ENCODE measurements at places on chromosomes 6 and 20.

DNA sequence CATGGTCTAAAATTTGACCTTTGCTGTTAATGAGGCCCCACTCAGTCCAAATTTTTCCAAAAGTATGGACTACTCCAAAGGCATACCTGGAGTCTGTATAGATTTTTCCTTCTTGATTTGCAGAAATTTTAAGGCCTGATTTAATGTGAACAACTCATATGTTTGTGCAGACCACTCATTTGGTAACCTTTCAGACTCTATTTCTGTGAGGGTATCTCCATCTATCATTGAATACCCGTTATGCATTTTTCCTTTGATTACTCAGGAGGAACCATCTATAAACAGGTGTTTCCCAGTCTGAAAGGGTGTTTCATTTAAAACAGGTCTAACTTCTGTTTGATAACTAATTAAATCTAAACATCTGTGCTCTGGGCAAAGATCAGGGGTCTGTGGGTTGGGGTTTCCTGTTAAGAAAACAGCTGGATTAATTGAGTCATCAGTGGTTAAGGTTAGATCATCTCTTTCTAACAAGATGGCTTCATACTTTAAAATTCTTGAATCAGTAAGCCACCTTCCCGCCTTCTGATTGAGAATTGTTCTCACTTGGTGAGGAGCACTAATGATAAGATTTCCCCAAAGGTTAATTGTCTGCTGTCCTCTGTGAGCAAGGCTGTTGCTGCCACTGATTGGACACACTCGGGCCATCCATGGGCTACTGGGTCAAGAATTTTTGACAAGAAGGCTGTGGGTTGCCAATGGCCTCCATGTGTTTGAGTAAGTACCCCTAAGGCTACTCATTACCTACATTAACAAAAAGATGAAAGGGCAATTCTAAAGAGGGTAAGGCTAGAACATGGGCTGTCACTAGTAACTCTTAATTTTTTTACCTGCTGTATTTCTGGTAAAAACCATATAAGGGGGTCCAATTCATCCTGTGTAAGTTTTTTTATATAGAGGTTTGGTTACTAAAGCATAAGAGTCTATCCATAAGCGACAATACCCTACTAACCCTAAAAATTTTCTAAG is 24.1 kb downstream of the HLA-B start:
- no peak for DNase-seq

DNA sequence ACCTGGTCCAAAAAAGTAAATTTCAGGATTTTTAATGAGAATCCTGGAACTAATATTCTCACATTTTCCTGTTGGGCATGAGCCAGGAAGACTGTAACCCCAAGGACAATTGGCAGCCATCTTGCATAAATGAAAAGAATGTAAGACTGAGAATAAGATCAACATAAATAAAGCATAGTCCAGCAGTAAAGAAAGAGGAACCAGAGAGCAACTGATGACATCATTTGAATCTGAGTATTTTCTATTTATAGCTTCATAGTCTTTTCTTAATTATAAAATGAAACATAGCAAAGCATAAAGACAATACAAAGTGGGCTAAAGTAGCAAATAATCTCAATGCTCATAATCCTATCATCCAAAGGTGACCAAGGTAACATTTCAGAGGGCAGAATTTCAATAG is 26.6 kb upstream of the FBXL4 start:
- DNase-seq: no peak

GRCh38 chr6:139416146-139416545 is 41.7 kb upstream of the CITED2 start:
- no peak for DNase-seq

DNA sequence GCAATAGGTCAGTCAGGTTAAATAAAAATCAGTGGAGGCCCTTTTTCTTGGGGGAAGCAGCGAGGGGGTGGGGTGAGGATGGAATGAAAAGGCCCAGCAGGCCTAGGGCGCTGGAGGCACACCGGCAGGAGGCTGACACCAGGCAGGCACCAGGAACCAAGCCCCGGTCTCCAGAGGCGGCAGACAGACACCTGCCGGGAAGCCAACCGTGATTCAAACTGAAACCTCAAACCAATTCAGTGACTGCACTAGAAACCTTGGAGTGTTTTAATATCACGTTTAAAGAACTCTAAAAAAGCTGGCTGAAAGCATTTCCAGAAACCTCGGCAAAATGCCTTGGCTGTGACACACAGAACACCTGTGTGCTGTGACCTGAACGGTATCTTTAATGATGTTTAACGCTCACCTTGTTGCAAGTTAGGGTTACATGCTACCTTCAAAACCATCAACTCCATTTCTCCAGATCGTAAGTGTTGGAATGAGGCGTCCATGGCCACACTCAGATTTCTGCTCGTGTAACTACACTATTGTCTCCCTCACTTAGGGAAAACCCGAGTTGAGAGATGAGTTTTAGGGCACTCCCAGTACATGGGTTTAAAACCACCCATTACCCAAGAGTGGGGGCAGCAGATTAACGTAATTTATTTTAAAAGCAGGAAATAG is 27.2 kb downstream of the DIDO1 start:
- no peak for DNase-seq

DNA sequence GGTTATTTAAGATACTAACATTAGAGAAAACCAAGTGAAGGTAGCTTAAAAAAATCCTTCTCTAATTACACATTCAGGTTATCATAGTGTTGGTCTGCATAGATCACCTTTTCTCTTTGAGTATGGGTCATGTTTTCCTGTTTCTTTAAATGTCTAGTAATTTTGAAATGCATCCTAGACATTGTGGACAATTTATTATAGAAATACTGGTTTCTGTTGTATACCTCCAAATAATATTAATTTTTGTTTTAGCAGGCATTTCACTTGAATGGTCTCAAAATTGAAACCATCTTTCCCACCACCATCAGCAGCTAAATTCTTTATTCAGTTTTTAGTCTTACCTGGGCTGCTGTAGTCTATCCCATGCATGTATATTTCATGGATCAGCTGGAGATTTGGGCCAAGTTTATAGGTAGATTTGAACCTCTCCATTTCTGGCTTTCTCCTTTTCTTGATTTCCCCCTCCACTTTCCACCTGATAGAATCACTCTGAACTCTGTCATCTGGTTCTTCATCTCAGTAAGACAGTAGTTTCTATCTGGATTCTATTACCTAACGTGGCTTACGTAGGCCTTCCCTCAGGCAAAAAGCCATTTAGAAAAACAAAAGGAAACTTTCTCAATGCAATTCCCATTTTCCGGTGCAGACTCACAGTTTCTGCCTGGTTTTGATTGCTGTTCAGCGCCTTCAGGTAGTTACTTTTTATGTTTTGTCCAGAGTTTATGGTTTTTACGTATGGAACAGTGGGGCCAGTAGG is 52.3 kb downstream of the ZFAND3 start:
- no peak for DNase-seq

DNA sequence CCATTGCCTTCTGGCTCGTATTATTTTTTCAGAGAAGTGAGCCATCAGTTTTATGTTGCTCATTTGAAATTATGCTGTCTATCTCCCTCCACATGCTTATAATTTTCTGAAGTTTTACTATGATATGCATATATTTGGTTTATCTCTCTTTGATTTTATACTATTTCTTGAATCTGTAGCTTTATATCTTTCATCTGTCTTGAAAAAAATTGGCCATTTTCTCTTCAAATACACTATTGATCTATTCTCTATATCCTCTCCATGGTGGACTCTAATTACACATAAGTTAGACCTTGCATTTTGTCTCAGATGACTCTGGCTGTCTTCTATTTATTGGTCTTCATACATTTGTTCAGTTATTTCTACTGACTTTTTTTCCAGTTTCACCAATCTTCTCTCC is 13.7 kb upstream of the COL19A1 start:
- DNase-seq: no peak

GRCh38 chr20:35669681-35670080 is 5.0 kb upstream of the CPNE1 start:
- no peak for DNase-seq

GRCh38 chr6:84243240-84243639 is 15.8 kb upstream of the CEP162 start:
- no peak for DNase-seq

DNA sequence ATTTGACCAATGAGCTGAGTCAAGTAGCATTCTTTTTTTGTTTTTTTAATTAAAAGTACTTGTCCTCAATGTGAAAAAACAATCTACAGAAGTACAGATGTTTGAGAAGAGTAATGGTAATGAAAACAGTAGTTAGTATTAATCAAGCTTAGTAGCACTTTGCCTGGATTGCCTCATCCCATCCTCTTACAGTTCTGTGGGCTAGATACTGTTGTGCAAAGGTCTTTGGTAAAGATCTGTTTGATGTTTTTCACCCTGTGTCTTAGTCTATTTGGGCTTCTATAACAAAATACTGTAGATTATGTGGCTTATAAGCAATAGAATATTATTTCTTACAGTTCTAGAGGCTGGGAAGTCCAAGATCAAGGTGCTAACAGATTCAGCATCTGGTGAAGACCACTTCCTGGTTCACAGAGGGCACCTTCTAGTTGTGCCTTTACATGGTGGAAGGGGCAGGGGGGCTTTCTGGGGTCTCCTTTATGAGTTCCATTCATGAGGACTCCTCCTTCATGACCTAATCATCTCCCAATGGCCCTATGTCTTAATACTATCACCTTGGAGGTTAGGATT is 84.3 kb downstream of the SHLD1 start:
- DNase-seq: no peak

DNA sequence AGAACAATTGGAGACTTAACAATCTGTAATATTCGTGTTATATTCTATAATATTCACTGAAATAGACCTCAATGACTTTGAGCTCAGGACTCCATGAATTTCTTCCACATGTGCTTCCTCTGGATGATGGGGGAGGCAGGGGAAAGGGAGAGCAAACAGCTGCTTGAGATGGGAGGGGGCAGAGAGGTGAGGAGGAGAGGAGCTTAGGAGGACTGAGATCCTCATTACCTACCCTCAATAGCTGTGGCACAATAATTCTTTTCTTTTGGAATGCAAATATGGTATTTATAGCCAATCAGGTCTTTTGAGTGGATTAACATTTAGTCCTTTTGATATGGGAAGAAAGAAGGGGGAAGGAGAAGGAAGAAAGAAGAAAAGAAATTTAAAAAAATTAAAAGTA is 64.1 kb upstream of the ZNF217 start:
- DNase-seq: no peak

DNA sequence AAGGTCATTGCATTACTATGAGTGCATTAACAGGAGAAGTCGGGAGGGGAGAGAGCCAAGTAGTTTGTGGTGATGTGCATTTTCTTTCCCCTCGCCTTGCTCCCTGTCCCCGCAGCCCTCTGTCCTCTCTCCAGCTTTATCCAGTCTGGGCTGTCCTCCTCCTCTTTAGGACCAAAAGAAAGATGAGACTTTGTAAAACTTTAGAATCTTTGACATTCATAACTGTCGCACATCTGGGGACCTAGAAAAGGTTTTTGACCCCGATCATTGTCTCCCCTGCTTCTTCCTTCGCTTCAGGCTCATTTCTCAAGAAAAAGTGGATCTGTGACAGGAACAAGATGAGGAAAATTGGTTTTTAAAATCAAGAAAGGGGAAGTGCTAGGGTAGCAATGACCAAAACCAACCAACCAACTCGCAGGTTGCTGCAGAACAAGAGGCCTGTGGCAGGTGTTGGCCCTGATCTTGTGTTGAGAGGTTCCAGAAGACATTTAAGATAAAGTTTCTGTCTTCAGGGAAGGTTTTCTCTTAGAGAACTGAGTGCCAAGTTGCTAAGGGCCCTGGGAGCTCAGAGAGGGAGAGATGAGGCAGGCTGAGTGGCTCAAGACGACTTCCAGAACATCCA is 17.6 kb downstream of the SYTL3 start:
- no peak for DNase-seq

DNA sequence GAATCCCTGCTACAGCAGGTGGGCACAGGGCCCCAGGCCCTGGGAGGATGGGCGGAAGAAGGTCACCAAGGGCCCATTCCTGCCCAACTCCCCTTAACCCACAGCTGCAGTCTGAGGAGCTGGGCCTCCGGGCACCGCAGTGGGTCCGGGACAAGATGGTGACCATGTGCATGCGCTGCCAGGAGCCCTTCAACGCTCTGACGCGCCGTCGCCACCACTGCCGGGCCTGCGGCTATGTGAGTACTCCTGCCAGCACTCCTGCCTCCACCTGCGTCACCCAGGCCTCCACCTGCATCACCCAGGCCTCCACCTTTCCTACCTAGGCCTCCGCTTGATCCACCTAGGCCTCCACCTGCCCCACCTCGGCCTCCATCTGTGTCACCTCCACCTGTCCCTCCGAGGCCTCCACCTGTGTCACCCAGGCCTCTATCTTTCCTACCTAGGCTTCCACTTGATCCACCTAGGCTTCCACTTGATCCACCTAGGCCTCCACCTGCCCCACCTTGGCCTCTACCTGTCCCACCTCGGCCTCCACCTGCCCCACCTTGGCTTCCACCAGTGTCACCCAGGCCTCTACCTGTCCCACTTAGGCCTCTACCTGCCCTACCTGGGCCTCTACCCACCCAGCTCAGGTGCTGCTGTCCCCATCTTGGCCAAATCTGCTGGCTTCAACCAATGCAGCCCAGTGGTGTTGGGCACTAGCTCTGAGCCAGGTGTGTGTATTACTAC is 16.8 kb downstream of the FGD2 start:
- DNase-seq: no peak

- DNase-seq: no peak
Observed at GRCh38 chr6:158801655-158802294, 17.4 kb downstream of the EZR start.

GRCh38 chr6:108207013-108207412 is 41.2 kb downstream of the NR2E1 start:
- DNase-seq: no peak

DNA sequence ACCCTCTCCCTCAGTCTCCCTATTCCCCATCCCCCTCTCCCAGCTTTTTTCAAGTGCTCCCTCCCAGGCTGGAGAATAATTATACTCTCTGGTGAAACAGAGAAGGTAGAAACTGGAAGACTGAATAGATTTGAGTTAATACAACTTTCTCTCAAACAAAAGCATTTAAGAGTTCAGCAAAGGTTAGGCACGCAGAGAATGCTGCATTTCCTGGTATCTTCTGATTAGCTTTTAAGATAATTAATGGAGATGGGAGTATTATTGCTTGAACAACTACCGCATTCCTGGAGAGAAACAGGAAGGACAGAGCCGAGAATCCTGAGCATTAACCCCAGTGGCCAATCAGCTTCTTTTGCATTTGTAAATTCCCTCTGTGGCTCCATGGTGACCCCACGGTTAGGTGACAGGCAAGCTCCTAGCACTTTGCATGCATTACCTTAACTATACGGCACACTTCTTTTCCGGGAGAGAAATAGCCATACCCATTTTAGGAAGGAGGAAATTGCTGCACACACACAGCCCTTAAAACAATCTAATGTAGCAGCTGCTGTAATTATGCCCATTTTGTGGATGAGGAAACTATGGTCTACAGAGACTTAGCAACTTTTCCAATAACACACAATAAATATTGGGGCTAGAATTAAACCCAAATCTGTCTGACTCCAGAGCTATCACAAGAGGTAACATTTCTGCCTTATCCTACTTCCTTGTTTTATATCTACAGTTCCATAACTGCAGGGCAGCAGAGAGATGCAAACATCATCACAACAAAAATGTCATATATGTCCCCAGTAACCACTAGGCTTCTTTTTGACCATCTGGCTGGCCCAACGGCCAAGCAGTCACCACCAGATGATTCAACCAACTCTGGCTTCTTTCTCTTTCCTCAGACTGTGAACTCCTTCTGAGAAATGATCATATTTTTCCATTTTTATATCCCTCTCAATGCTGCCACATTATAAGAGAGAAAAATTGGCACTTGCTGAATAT is 169.9 kb downstream of the CD24 start:
- DNase-seq: no peak
